ENCODE measurements at places on chromosomes 6 and 20.

- DNase-seq, result no peak
Observed at GRCh38 chr20:34956041-34956458, 382 bp downstream of the MYH7B start.

- DNase-seq, result no peak
Observed at GRCh38 chr6:73642530-73642929, 11.3 kb downstream of the SLC17A5 start.

- DNase-seq, result peak; percentile 50
Observed at GRCh38 chr6:85394853-85395538, 54.9 kb upstream of the NT5E start.

GRCh38 chr6:31711233-31711632, 3.9 kb upstream of the LY6G6D start:
- no peak for DNase-seq
